A549 treated with RU486 at 1 μM for 4 hours (cell line): ENCODE measurements at places on chromosomes 2 and 18. TPM values are rescaled to one million over a fixed set of nuclear protein-coding genes. Genes with fewer than 3 reads are reported as not detected.

The KLHL30 gene
- total RNA-seq = 0.10 to 0.22 TPM (median 0.14 TPM) in 5 replicates

The EGR4 gene
- 0.17 to 0.37 TPM (median 0.27 TPM) in 5 replicates for total RNA-seq

The BUB1 gene
- total RNA-seq = 32.4 to 48.9 TPM (median 45.5 TPM) in 5 replicates

The LANCL1 gene
- 16.0 to 26.9 TPM (median 25.8 TPM) in 5 replicates for total RNA-seq

The MAT2A gene
- 412 to 487 TPM (median 481 TPM) in 5 replicates for total RNA-seq

The FBXO48 gene
- 0.45 to 0.56 TPM (median 0.49 TPM) in 5 replicates for total RNA-seq

The OSBPL6 gene
- total RNA-seq = 5.7 to 8.7 TPM (median 7.0 TPM) in 5 replicates

The LINC00305 gene
- total RNA-seq = not detected in 5 replicates

The SAG gene
- total RNA-seq = not detected in 5 replicates

The TCF23 gene
- total RNA-seq = not detected in 5 replicates

The TMEM178A gene
- 0.10 to 0.20 TPM (median 0.15 TPM) in 3 of 5 replicates, not detected in the others for total RNA-seq

The EFHD1 gene
- 1.8 to 2.4 TPM (median 1.9 TPM) in 5 replicates for total RNA-seq

The TXNDC2 gene
- 0.06 to 0.38 TPM (median 0.16 TPM) in 5 replicates for total RNA-seq

The CD207 gene
- total RNA-seq = not detected in 5 replicates

The NCKAP1 gene
- total RNA-seq = 51.4 to 110 TPM (median 101 TPM) in 5 replicates

The RAD51AP2 gene
- total RNA-seq = not detected in 5 replicates

The NEU2 gene
- total RNA-seq = not detected in 5 replicates

The TTLL4 gene
- total RNA-seq = 25.1 to 30.9 TPM (median 29.3 TPM) in 5 replicates

The DSC1 gene
- not detected in 5 replicates for total RNA-seq

The CD8A gene
- 0.21 to 0.34 TPM (median 0.32 TPM) in 5 replicates for total RNA-seq

The ST6GAL2 gene
- 15.6 to 27.7 TPM (median 25.6 TPM) in 5 replicates for total RNA-seq

The SP110 gene
- 6.2 to 8.0 TPM (median 6.7 TPM) in 5 replicates for total RNA-seq

The CFC1B gene
- total RNA-seq = not detected in 5 replicates

The MAL gene
- not detected in 5 replicates for total RNA-seq

The ACVR2A gene
- 3.3 to 4.9 TPM (median 4.2 TPM) in 5 replicates for total RNA-seq

The KCTD1 gene
- total RNA-seq = 29.8 to 33.2 TPM (median 31.8 TPM) in 5 replicates

The TUBA3E gene
- total RNA-seq = not detected in 5 replicates
